ENCODE measurements at places on chromosomes 5 and 9. TPM values are rescaled to one million over a fixed set of nuclear protein-coding genes. Genes with fewer than 3 reads are reported as not detected.

DNA sequence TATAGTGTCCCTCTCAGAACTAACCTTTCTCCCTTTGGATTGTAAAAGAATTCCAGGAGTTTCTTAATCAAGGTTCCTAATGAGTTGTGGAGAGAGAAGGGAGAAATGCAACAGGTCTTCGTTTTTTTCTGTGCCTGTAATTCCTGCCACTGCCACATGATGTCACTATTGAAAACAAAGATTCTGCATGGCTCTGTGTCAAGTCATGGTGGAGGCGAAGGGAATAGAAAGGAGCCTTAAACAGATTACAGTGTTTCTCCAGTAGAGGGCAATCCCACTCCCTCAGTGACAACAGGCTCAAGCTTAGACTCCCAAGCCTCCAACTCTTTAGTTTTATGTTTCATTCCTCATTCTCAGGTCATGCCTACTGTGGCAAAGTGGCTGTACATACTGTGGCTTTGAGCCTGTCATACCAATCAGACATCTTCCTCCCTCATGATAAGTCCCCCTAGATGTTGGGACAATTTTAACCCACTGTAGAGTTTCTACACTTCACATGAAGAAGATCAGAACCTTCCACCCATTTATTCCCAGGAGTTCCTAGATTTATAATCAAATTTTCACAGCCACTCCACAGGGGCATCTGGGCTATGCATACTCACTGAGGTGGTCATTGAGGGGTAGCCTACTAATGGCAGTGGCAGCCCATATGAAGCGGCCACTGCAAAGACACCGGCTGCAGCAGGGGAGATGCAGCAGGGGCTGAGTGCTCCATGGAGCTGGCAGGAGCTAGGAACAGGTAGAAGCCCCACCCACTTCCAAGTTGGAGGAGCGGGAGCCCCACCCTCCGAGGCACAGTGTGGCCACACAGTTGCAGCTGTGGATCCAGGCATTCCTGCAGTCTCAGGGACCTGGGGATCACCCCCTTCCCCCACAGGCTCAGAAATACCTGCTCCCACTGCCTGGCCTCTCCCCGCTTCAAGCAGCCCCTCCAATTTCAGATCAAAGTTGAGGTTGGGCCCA, 97.4 kb upstream of the TRIM32 start:
- no peak overlapping the region for H3K27ac ChIP-seq
- H3K4me3 ChIP-seq: no peak overlapping the region
- DNase-seq: no peak
- H3K27me3 ChIP-seq: no peaks in the 10 kb centered on the region

NR4A3 gene
- total RNA-seq: 2.4 TPM

DNA sequence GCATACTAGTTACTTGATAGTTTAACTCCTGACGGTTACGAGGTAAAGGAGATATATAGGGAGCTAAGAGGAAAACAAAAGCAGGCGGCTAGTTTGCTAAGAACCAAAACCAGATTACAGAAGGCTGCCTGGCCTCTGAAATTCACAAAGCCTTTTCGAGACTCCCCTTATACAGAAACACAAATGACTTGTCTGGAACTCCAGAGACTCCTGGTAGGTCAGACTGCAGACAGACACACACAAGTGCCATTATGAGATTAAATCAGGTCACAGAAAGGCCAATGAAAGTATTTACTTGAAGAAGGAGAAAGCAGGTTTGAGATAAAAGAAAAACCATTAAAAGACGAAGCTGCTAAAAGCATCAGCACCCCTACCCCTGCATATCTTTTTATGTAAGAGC, 142.5 kb upstream of the LRRTM2 start:
- H3K4me1 ChIP-seq: no peaks in the 10 kb centered on the region
- no peaks in the 10 kb centered on the region for H3K27me3 ChIP-seq
- no peak overlapping the region for H3K27ac ChIP-seq
- H3K4me3 ChIP-seq: no peak overlapping the region
- peaks cover 17% of the 10 kb centered on the region for H3K36me3 ChIP-seq

- no peak overlapping the region for H3K27ac ChIP-seq
- no peak for DNase-seq
- no peaks in the 10 kb centered on the region for H3K4me1 ChIP-seq
- H3K36me3 ChIP-seq: no peaks in the 10 kb centered on the region
- peaks cover 4% of the 10 kb centered on the region for H3K27me3 ChIP-seq
- no peak overlapping the region for H3K4me3 ChIP-seq
Observed at GRCh38 chr5:136382071-136382470, 16.7 kb upstream of the TRPC7 start.

- no peak overlapping the region for H3K27ac ChIP-seq
- peaks cover 7% of the 10 kb centered on the region for H3K4me1 ChIP-seq
- H3K36me3 ChIP-seq: no peaks in the 10 kb centered on the region
- DNase-seq: no peak
Observed at GRCh38 chr9:96071076-96071814, 195.8 kb downstream of the ERCC6L2 start.

HSPA5 gene
- total RNA-seq: 300 TPM

LEAP2 gene
- 0.78 TPM for total RNA-seq

- DNase-seq: no peak
- peaks cover 12% of the 10 kb centered on the region for H3K27me3 ChIP-seq
- H3K27ac ChIP-seq: no peak overlapping the region
- H3K4me3 ChIP-seq: no peak overlapping the region
- H3K4me1 ChIP-seq: peaks cover 12% of the 10 kb centered on the region
Observed at GRCh38 chr5:43422143-43422542, 10.0 kb upstream of the CCL28 start.

GRCh38 chr9:137095664-137096517, 9.1 kb downstream of the MAN1B1 start:
- H3K4me1 ChIP-seq: no peaks in the 10 kb centered on the region
- no peak overlapping the region for H3K4me3 ChIP-seq

SYK gene
- not detected for total RNA-seq

GRCh38 chr9:137606005-137606621, 627 bp downstream of the ARRDC1 start:
- no peaks in the 10 kb centered on the region for H3K27me3 ChIP-seq
- no peaks in the 10 kb centered on the region for H3K36me3 ChIP-seq
- no peak for DNase-seq
- peaks cover 22% of the 10 kb centered on the region for H3K4me1 ChIP-seq

All from osteocyte (in vitro differentiated cells).